Stimulated activated CD4-positive, alpha-beta T cell treated with anti-CD3 and anti-CD28 coated beads, Interleukin-1b, Interleukin-23, amount 100 ng/mL, for 1 hour (primary cell): ENCODE measurements at places on chromosomes 12 and 14.

- DNase-seq, result no peak
Measured at GRCh38 chr12:55673638-55674037, 34.1 kb downstream of the ITGA7 start.

- DNase-seq, result no peak
Measured at GRCh38 chr12:115051378-115051777, 367.4 kb upstream of the TBX3 start.

DNA sequence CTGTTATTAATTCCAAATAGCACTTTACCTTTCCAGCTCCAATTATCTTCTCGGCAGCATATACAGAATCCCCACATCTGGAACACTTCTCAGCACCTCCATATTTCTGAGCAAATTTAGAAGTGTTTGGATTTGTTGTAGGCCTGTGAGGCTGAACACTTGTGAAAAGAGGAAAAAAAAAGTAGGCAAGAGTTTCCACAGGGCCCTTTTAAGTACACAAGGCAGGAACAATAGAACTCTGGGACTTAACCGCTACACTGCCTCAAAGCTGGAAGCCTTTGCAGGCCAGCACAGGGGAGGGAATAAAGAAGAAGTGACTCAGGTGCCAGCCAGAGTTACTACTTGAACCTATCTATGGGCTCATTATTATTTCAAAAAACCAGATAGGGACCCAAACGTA lies 18.6 kb downstream of the CSRP2 start:
- DNase-seq, result no peak

DNA sequence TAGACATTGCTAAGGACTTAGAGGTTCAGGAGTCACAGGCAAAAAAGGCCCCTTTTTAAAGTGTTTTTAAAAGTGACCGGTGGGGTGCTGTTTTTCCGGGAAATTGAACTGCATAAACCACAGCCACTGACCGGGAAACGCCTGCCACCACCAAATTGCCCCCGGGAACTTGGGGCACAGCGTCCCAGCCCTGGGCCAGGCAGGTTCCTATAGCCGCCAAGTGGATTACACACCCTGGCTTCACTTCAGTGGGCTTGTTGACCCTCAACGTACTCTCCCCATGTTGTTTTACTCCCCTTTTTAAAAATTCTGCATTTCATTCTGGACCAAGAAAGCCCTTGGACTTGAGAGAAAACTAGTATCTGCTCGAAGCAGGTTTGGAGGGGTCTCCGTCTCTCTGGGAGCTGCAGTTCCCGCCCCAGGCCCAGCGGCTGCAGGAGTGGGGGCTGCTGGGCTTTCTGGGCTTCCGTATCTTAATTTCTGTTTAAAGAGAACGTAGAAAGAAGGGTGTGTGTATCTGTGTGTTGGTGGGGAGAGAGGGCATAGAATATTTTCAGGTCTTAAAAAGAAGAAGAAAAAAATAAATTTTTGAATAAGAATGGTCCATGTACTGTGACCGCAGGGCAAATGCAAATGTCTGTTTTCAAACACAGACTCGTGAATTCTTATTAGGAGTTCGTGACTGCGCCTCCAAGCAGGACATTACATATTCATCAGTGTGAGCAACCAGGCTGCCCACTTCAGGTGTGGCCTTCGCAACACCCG lies 82.9 kb downstream of the PAPOLA start:
- no peak for DNase-seq

GRCh38 chr14:100298551-100299237 lies 7.5 kb downstream of the SLC25A29 start:
- no peak for DNase-seq

- DNase-seq, result no peak
Measured at GRCh38 chr14:94390372-94391086, 2.1 kb upstream of the SERPINA1 start.

- DNase-seq, result no peak
Measured at GRCh38 chr14:99245564-99246511, 26.2 kb downstream of the BCL11B start.

- no peak for DNase-seq
Measured at GRCh38 chr14:22070119-22070982, 396.7 kb upstream of the OR4E1 start.

DNA sequence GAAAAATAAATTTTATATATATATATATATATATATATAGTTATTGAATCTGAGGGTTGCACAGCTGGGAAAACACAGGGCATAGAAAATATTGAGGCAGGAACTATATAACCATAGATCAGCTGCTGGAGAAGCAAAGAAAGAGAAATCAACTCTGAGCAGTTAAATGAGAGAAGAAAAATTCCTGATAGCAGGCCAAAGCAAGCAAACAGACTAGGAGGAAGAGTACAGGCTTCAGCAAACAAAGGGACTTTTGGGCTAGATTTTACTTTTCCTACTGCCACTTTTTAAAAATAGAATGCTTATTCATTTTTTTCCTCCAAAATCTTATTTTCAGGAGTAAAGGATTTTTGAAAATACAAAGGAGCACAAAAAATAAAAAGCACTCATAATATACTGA lies 216.0 kb upstream of the PRKD1 start:
- no peak for DNase-seq

GRCh38 chr14:54857830-54858269 lies 44.8 kb downstream of the GCH1 start:
- DNase-seq, result no peak

- no peak for DNase-seq
Measured at GRCh38 chr12:59972905-59973304, 377.1 kb downstream of the SLC16A7 start.

GRCh38 chr14:73717711-73718417 lies 3.7 kb upstream of the PNMA1 start:
- no peak for DNase-seq

DNA sequence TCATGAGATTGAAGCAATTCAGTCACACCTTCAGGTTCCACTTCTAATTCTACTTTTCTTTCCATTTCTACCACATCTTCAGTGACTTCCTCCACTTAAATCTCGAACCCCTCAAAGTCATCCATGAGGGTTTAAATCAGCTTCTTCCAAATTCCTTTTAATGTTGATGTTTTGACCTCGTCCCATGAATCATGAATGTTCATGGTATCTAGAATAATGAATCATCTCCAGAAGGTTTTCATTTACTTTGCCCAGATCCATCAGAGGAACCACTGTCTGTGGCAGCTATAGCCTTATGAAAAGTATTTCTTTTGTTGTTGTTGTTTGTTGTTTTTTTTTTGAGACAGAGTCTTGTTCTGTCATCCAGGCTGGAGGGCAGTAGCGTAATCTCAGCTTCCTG lies 7.6 kb downstream of the RXYLT1 start:
- DNase-seq, result no peak

GRCh38 chr12:3973973-3974644 lies 100.9 kb upstream of the PARP11 start:
- no peak for DNase-seq

GRCh38 chr12:124286414-124286813 lies 8.5 kb upstream of the RFLNA start:
- DNase-seq, result no peak

DNA sequence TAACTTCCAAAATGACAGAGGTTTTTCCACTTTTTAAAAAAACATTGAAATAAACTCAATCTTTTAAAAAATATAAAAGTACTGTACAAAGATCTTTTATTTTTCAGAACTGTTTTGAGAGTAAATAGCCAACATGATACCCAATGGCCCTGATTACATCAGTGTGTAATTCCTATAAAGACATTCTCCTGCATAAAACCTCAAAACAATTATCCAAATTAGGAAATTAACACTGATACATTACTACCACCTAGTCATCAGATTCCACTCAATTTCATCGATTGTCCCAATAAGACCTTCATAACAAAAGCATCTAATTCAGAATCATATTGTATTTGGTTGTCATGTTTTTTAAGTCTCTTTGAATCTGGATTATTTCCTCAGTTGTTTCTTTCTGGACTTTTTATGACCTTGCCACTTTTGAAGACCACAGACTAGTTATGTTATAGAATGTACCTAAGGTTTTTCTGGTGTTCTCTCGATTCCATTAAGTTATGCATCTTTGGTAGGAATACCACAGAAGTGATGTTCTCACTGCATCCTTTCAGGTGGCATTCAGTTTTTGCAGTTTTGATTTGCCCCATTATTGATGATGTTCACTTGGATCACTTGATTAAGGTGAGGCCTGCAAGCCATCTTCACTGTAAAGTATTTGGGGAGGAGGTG lies 4.0 kb upstream of the YEATS4 start:
- no peak for DNase-seq

GRCh38 chr12:57823131-57823907 lies 4.8 kb upstream of the AVIL start:
- no peak for DNase-seq

GRCh38 chr14:22400655-22401259 lies 188.3 kb downstream of the DAD1 start:
- DNase-seq, result no peak

- DNase-seq, result no peak
Measured at GRCh38 chr14:91614187-91614586, 104.1 kb upstream of the PPP4R3A start.
